Glomerular endothelial cell (primary cell): ENCODE measurements at places on chromosomes 7 and 10.

- DNase-seq, result no peak
Measured at GRCh38 chr10:6598679-6599078, 18.6 kb upstream of the PRKCQ start.

DNA sequence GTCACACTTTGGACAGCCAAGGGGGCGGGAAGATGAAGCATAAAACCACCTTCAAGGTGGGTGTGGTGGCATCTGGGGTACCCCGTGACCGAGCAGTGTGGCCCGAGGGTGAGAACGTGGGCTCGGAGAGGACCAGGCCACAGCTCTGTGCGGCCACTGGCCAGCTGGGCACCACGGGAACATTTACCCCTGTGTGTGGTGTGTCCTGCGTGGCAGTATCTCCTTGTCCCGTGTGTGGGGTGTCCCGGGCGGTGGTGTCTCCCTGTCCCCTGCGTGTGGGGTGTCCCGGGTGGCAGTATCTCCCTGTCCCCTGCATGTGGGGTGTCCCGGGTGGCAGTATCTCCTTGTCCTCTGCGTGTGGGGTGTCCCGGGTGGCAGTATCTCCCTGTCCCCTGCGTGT, 570.3 kb downstream of the DNAJB6 start:
- DNase-seq, result no peak

DNA sequence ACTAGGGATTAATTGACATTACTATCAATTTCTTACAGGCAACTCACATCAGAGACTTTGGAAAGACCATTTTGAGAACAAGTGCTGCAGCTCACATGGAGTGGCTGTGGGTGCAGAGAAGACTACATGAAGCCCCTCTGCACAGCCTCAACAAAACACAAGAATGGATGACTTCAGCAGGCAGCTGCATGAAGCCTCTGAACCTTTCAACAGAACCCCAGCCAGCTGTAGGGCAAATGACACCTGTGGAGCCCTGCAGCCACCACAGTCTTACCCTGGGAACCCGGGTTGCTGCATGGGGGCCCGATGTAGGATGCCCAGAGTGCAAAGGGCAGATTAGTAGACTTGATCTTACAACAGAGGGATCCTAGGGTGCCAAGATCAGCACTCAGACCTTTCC, 62.0 kb upstream of the CAMK2B start:
- DNase-seq, result no peak

DNA sequence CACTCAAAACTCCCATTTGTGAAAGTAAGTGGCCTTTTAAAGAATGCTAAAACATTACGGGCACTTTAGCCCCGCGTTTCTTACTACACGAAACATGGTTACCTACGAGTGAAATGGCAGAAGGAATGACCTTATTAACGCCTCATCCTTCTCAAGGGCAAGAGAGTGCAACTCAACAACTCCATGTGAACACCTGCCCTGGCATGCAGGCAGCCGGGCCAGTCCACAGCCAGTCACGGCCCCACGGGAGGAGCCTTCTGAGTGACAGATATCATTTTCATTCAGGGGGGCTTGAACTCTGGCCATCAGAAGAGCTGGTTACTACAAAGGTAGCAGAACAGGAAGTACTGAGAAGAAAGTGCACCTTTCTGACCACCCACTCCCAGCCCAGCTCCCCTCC, 236.1 kb downstream of the PTPRN2 start:
- no peak for DNase-seq

DNA sequence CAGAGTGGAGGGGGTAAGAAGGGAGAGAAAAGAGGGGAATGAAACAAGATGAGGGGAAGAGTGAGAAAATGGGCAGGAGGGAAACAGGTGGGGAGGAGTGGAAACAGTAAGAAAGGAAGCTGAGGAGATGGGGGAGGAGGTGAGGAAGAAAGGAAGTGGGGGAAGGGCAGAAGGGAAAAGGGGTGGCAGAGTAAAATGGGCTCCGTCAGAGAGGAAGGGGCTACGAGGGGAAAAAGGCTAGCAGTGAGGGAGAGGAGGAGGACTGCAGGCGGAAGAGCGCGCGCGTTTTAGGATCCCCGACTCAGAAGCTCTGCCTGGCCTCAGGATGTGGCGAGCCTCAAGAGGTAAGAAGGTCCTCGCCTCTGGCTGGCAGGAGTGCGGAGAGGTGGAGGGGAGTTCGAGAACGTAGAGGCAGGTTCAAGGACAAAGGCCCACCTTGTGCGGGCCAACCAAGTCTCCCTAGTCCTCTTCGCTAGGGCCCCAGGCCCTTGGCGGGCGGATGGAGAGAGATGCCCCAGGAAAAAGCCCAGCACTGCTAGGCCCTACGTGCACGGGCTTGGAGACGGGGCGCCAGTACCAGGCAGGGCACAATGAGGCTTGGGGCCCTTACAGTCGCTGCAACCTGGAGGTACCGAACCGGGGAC, 5.8 kb upstream of the NKX2-3 start:
- no peak for DNase-seq

GRCh38 chr10:117860823-117861222, 185.9 kb downstream of the RAB11FIP2 start:
- no peak for DNase-seq

- DNase-seq, result no peak
Measured at GRCh38 chr7:149882248-149883047, 8.7 kb downstream of the ATP6V0E2 start.
